ENCODE measurements at places on chromosomes 11 and 22.

GRCh38 chr11:26944866-26945664 lies 48.8 kb upstream of the FIBIN start:
- no peak for DNase-seq

DNA sequence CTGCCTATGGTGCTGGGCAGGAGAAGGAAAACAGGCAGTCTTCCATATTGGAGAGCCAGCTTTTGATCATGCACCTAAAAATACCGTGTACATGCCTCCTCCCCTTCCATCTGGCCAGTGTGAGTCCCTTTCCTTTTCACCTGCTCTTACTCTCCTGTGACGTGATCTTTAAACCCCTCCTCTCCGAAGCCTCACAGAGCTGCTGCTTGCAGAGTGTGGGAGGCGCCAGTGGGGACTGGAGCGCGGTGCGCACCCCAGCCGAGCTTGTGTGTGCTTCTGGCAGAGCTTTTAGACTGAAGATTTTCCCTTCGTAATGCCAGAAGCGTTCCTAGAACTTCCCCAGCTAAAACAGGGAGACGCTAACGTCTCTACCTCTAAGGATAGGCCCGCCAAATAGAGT lies 29.8 kb downstream of the MUC6 start:
- no peak for DNase-seq

DNA sequence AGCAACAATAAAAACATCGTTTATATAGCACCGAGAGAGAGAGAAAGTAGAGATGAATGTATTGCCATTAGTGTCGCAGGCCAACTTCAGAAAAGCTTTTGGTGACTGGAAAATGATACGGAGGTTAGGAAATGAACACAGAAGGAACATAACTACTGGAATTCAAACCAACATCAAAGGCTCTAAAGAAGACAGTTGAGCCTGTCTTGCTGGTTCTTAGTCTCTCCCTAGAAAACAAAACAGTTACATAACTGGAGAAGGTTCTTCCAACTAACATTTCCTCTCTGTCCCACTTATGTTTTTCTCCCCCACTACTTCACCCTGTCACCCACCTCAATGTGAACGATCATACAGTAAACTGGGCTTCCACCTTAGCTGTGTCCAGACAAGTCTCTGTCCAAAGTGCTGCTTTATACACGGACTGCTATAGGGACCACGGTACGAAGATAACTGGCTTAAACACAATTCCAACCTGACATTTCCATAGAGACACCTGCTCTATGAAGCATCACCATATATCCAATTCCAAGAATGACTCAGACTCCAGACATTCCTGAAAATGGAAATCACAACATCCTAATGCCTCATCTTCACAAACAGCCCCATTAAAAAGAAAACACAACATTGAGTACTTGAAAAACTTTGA lies 85.2 kb upstream of the ARHGAP32 start:
- DNase-seq: no peak

GRCh38 chr11:130449996-130450769 lies 1.7 kb downstream of the ADAMTS15 start:
- no peak for DNase-seq

- DNase-seq: no peak
Observed at GRCh38 chr11:105357764-105358163, 218.2 kb upstream of the CARD18 start.

GRCh38 chr11:128210148-128210940 lies 377.0 kb downstream of the ETS1 start:
- no peak for DNase-seq

GRCh38 chr11:34941688-34942087 lies 25.3 kb downstream of the PDHX start:
- no peak for DNase-seq

DNA sequence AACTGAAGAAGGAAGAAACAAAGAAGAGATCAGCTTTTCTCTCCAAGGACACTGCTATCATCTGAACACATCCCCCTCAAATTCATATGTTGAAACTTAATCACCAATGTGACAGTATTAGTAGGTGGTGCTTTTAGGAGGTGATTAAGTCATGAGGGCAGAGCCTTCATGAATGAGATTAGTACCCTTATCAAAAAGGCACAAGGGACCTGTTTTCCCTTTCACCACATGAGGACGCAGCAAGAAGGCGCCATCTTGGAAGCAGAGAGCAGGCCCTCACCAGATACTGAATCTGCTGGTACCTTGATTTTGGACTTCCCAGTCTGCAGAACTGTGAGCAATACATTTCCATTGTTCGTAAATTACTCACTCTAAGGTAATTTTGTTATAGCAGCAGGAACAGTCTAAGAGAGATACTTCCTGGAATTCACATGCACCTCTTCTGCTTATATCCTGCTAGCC lies 20.9 kb upstream of the CREB3L1 start:
- no peak for DNase-seq

DNA sequence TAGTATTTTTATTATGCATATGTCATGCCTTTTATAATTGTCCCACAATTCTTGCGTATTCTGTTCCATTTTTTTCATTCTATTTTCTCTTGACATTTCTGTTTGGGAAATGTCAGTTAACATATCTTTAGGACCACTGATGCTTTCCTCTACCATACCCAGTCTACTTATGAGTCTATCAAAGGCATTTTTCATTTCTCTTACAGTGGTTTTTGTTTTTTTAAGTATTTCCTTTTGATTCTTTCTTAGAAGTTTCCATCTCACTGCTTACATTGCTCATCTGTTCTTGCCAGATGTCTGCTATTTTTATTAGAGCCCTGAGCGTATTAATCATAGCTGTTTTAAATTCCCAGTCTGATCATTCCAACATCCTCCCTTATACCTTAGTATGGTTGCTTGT lies 29.3 kb upstream of the OR8B8 start:
- DNase-seq: no peak

DNA sequence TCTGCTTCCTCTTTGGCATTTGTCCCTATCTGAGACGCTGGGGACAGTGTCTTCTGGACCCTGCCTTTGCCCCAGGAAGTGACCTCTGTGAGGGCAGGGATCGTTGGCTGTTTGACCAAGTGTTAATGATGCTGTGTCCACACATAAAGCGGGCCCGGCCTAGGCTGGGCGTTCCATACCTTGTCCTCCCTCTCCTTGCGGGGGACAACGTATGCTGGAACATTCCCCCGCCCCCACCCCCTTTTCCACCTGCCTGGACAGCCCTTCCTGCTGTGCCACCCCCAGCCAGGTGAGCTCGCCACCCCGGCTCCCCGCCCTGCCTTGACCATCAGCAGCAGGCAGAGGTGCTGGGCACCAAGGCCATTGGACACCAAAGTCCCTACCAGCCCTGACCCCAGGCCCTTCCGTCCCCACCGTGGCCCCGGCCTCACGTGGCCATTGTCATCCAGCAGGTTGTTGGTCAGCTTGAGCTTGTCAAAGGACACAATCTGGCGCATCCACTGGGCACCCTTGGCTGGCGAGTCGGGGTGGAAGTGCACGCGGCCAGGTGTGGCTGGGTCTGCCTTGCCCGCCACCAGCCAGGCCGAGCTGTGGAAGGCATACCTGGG lies 4.1 kb upstream of the NUDT8 start:
- DNase-seq: no peak

GRCh38 chr22:44336962-44337677 lies 24.4 kb upstream of the SHISAL1 start:
- no peak for DNase-seq

DNA sequence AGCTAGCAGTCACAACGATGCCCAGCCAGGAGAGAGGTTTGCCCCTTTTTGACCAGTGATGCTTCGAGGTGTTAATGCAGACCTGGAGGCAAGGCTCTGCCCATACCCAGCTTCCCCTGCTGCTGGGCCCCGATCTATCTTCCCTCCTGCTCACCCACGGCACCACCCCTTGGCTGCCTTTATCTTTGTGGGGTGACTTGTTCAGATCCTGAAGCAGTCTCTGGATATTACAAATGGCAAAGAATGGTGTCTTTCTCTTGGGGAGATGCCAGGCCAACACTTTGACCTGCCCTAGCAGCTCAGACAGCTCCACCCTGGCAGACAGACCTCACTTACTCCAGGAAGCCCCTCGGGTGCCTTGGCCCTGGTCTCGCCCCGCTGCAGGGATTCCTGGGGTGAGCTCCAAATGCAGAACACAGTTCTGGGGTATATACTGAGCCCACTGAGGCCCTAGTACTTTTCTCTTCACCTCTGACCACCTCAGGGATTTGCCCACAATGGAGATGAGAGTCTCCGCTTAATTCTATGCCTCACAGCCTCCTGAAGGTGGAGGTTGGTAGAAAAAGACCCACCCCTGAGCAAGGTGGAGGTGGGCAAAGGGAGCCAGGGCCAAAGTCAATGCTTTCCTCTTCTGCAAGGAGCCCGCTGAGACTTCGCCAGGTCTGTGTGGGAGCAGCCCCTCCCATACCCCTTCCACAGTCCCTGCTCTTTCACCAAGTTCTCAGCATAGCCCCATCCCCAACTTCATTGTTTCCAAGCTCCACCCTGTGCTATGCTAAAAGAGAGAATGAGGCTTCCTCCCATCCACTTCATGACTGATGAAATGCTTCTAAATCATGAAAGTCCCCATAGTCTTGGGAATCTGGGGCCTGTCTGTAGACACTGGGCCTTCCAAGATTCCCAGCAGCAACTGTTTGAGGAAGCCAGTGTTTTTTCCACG lies 11.1 kb upstream of the ST3GAL4 start:
- DNase-seq: no peak

DNA sequence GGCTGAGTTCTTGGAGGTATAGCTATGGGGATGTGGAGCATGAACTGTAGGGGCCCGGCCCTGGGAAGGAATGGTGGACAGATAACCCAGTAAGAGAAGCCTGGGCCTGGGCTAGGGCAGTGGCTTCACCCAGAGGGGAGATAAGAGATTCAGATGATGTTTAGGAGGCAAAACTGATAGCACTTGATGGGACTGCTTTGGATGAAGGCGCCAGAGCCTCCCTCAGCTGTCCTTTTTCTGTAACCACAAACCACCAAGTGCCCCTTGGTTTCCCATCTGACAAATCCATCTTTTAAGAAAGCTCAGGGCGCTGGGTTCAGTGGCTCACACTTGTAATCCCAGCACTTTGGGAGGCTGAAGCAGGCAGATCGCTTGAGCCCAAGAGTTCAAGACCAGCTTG lies 23.4 kb downstream of the RELT start:
- no peak for DNase-seq

GRCh38 chr22:45867906-45868555 lies 108.9 kb downstream of the WNT7B start:
- DNase-seq: no peak

DNA sequence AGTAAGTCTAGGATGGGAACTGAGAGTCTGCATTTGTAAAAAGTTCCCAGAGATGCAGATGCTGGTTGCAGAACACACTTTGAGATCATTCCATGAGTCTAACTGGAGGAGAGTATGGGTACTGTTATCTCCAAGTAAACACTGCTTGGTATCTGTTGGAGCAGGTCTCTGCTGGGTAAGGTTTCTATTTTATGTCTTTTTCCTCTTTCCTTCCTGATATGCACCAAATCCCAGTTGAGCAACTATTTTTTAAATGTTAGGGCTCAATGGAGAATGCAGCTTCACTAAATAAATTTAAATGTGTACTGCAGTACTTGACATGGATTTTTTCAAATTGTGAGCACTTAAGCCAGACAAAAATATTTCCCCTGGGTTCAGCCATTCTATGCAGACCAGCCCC lies 48.5 kb downstream of the BDNF start:
- no peak for DNase-seq

- no peak for DNase-seq
Observed at GRCh38 chr11:45920531-45921477, 1.7 kb upstream of the LARGE2 start.

DNA sequence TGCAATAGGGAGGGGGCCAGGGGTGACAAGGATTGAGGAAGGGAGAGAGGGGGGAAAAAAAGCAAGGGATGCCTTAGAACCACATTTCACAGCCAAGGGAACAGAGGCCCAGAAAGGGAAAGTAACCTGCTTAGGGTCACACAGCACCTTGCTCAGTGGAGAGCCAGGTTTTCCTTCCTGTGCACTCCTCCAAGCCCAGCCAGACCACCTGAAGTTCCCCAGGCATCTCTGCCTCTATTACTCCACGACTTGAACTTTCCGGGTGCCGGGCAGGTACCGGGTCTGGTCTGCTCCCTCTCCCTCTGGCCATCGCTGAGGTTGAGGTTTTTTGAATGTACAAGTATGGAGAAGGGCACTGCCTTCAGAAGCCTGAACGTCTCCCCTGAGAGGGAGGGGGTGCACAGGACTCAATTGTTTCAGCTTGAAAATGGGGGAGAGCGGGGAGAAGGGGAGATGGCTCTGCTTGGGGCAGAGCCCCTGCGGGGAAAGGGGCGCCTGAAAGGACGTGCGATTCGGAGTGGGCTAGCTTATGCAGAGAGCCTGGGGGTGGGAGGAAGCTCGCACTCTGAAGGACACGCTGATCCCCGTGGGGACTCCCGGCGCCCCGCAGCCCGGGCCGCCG lies 516 bp upstream of the SERPINH1 start:
- no peak for DNase-seq

GRCh38 chr22:28801845-28802594 lies 1.7 kb upstream of the XBP1 start:
- no peak for DNase-seq

Data from stimulated activated CD8-positive, alpha-beta memory T cell treated with anti-CD3 and anti-CD28 coated beads, Interleukin-4, amount 100 ng/mL, for 48 hours (primary cell).